Activated naive CD8-positive, alpha-beta T cell treated with anti-CD3 and anti-CD28 coated beads, Interleukin-2, amount 10 ng/mL, durations not matched to agents 7 days and 5 days (primary cell): ENCODE measurements at places on chromosomes 16 and 17.

GRCh38 chr16:57607676-57608461, 20.6 kb upstream of the ADGRG1 start:
- no peak for DNase-seq

DNA sequence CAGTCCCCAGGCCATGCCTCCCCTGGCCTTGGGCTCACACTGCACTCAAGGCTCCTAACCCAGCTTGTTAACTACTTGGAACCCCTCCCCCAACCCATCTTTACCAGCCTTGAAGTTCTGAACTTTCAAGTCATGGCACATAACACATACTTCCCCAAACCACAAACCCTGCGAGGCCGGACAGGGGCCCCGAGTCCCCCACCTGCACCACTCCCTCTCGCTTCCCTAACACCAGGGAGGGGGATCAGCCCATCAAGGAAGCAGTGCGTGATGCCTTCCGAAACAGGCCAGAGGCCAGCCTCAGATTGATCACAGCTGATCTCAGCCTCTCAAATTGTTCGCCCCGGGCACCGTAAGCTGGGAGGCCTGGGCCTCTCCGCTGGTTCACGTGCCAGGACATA, 3.0 kb upstream of the NLRC3 start:
- DNase-seq = no peak

DNA sequence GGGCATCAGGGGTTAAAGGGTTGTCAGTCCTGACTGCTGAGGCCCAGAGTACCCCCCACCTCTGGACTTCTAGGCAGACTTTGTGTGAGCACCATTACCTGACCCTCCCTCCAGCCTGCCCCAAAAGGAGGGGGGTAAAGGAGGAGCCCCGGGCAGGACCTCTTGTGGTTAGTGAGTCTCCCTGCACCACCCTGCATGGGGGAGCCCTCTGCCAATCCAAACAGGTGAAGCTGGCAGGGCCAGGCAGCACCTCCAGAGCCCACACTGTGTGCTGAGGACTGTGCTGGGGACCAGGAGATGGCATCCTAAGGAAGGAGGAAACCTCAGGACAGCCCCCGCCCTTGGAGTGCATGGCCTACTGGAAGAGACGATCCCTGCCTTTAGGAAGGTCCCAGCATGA, 2.6 kb upstream of the KRT14 start:
- no peak for DNase-seq

- no peak for DNase-seq
Measured at GRCh38 chr17:62644487-62645173, 17.2 kb downstream of the MRC2 start.

GRCh38 chr17:44333371-44333770, 8.7 kb upstream of the SLC25A39 start:
- no peak for DNase-seq

GRCh38 chr17:36182176-36183000, 6.0 kb upstream of the TBC1D3B start:
- DNase-seq = no peak

DNA sequence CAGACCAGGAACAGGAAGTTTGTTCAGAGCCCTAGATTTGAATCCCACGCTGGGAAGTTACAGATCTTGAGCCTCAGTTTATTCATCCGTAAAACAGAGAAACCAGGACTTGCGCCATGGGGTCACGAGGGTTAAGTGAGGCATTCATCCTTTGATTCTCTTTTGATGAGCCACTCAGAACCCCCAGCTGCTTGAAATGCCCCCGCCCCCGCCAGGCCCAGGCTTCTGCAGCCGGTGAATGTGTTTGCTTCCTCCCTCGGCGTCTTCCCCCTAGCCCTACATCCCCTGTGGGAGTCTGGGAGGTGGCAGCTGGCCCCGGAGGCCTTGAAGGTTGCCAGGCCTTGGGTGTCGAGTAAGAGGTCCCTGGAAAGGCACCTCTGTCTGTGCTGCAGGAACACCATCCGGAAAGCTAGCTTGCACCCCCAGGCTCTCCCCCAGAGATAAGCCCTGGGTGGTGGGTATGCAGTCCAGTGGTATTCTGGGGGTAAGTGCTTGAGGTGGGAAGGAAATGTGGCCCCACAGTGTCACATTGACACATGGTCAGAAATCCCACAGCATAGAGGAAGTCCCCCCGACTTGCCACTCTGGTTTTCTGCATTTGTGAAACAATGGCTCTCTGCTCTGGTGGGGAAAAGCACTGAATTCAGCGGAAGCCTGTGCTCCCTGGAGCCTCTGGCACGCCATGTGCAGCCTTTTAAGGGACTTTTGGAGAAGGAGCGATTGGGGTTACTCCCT, 14.9 kb downstream of the IRF8 start:
- no peak for DNase-seq

- no peak for DNase-seq
Measured at GRCh38 chr17:77214743-77215142, 74.0 kb downstream of the SEC14L1 start.

DNA sequence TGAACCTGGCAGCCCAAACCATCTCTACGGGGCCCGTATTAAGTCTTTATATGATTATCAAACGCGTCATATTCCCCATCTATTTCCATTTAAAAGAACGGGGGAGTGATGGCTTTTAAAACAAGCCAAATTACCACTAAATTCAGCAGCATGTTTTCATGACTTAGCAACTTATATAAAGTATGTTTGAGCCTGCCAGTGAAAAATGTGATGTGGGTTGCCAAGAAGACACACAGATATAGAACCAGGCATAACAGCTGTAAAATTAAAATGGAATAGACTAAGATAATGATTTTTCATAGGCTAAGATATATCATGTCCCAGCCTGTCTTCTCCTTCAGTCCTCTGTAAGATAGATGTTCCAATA, 44.8 kb upstream of the HSBP1 start:
- DNase-seq = no peak

GRCh38 chr17:73022694-73023093, 69.8 kb downstream of the SLC39A11 start:
- DNase-seq = no peak

DNA sequence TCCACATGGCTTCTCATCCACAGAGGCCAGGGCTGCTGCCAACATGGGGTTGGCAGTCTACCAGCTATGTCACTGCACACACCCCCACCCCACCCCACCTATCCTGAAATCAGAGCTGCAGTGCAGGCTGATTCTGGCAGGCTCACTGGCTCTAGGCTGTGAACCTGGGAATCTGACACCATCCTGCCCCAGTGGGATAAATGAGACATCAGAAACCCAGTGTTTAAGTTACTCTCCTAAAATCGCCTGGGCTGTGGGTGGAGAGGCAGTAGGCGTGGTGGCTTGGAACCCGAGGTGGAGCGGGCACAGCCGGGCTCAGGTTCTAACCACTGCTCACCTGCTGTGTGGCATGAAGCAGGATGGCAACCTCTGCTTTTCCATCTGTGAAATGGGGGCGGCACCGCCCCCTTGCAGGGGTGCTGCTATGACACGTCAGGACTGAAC, 5.6 kb downstream of the SLC38A8 start:
- DNase-seq = no peak

DNA sequence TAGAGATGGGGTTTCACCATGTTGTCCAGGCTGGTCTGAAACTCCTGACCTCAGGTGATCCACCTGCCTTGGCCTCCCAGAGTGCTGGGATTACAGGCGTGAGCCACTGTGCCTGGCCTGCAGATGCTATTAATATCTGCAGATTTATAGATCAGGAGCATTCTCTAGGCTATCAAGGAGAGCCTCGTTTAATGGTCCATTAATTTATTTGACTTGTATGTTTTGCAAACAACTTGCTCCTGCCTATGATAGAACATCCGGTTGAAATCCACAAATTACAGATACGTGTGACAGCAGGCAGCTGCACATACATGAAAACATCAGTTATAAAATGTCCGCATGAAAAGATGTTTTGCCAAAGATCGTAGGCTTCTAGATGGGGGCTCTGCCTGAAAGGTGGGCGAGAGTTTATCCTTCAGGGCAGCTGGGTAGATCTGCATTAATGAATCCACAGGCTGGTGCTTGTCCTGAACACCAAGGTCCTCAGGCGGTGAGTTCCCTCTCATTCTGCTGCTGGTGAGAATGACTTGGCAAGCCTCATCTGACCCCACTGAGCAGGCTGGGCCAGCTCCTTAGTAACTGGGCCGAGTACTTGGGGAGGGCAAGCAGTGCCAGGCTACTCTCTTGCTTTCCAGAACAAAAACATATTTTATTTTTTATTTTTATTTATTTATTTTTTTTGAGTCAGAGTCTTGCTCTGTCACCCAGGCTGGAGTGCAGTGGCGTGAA, 37.1 kb upstream of the MGAT5B start:
- no peak for DNase-seq

- DNase-seq = no peak
Measured at GRCh38 chr16:50839920-50840729, 98.2 kb downstream of the CYLD start.

DNA sequence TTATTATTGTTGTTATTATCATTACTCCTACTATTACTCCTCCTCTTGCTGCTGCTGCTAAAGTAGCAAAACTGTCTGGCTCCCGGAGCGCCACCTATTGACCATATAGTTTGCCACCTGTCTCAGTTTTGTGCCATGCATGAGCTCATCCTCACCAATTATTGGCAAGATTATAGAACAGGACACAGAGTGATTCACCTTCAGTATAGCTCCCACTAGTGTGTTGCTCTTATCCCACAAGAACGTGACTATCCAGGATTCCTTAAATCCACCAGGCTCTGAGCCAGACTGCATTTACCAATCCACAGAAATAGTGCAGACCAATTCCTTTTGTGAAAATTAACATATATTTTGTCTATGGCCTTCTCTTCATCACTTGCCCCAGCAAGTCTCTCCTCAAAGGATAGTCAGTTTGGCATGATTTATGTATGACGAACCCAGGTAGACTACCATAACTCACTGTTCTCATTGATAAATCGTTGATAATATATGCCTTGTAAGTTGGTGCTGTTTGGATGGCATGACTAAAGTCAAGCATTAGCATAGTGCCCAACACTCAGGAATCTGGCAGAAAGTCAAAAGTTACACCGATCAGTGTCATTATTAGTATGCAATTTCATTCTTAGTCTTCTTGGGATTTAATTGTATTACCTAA, 405.5 kb upstream of the HSBP1 start:
- DNase-seq = no peak

DNA sequence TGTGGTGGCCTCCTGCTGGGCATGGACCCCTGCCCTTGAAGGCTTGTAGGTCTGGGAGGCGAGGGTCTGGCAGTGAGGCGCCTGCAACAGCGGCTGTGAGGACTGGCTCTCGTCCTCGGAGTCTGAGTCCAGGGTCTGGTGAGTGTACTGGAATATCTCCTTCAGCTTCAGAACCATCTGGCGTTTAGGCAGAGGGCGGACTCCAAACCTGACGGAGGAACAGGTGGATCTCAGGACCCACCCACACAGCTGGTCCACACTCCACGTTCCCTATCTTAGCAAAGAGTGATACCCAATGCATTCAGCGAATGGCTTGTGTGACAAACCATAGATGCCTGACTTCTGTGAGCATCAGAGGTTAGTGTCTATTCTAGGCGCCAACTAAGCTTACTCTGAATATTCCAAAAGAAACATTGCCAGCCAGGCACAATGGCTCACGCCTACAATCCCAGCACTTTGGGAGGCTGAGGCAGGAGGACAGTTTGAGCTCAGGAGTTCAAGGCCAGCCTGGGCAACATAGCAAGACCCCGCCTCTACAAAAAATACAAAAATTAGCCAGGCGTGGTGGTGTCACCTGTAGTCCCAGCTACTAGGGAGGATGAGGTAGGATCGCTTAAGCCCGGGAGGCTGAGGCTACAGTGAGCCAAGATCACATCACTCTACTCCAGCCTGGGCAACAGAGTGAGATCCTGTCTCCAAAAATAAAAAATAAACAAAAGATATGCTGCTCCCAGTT, 6.3 kb upstream of the NLRC3 start:
- no peak for DNase-seq

GRCh38 chr17:39852239-39852638, 11.9 kb downstream of the IKZF3 start:
- DNase-seq = no peak

DNA sequence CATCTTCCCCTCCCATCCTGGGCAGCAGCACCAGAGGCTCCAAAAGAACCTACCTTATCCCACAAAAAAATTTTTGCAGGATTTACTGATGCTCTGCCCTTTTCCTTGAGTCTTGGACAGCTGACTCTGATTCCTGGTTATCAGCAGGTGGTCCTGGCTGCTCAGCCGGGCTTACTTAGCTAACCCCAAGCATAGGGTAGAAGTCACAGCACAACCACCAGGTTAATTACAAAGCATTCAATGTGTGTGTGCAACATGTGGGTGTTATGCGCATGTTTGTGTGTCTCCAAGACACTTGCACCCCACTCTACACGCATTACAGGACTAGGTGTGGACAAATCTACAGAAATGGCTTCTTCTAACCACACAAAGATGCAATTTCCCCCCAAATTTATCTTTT, 36.3 kb downstream of the PECAM1 start:
- peak; percentile 9 for DNase-seq

DNA sequence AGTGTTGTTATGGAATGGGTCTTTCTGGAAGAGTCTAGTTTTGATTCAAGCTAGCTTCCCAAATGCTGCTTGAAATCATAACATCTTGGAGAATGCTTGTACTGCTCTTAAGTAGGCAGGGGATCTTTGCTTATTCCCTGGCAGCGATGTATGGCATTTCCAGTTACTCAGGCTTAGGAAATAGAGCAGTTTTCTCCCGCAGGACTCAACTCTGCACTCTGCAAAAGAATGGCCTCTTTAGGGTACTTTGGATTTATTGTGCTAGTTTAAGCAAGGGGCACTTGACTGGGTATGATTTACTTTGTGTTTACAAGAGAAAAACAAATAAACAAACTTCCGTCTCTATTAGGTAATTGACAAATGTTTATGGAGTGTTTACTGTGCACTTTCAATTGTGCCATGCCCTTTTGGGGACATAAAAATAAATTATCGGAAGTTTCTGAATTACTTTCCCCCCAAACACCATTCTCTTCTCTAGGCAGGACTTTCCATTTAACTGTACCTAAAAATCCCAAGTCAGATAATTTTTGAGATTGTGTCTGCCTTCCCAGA, 164.0 kb downstream of the MAP2K6 start:
- DNase-seq = no peak

DNA sequence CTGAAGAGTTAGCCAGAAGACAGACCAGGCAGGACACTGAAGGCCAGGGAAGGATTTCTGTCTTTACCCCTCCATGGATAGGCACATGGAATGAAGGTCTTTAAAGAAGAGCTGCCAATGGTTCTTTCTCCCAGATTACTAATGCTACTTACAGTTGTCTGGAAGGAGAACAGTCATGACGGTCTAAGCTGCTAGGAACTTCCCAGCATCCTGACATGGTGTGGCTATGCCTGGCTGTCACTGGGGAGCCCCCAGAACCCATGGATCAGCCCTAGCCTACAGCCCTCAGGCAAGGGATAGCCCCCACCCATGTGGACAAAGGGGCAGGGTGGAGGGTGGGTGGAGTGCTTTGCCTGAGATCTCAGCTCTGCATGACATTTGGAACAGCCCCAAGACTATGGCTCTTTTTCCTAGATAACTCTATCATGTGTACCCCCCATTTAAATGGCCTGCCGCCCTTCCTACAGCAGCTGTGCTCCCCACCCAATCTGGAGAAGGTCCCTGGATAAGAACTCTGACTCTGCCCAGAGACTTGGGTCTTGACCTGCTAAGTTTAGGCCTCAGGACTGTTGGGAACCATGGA, 9.2 kb upstream of the KAT7 start:
- DNase-seq = no peak

- no peak for DNase-seq
Measured at GRCh38 chr16:10776280-10776679, 32.6 kb downstream of the NUBP1 start.

- no peak for DNase-seq
Measured at GRCh38 chr16:24282141-24282540, 26.0 kb downstream of the CACNG3 start.

GRCh38 chr17:76643553-76644148, at the start of gene ST6GALNAC1:
TSS of gene ST6GALNAC1 (minus strand) at chr17:76643757. CDS start at chr17:76643638, 119 bp downstream.
- DNase-seq = no peak

GRCh38 chr16:12240036-12240435, 263.5 kb downstream of the SNX29 start:
- DNase-seq = no peak
